ENCODE measurements at places on chromosomes 2 and 18.

- DNase-seq, result peak; percentile 39
These were observed 40.8 kb downstream of the RTN4 start for GRCh38 chr2:55009277-55010060.

DNA sequence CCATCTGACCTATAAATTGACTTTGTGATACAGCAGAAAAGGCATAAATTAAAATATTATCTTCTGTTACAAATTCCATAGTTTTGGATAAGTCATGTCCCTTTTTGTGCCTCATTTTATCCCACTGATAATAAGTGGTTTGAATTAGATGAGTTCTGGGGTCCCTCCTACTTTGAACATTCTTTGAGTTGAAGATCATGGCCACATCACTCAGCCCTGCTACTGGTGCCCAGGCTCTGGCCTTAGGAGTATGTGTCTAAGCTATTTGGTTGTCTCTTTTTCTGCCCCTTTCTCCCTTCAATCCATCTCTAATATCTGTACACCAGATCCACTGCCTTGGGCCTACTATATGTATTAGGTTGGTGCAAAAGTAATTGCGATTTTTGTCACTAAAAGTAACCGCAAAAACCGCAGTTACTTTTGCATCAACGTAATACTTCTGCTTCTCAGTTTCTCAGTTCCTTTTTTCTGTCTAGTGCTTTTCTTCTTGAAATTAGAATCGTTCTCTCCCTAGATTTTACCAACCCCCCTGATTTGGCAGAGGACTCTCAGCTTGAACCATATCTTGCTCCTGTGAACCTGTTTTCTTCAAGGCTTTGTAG is 362.5 kb upstream of the TNP1 start:
- DNase-seq, result no peak

DNA sequence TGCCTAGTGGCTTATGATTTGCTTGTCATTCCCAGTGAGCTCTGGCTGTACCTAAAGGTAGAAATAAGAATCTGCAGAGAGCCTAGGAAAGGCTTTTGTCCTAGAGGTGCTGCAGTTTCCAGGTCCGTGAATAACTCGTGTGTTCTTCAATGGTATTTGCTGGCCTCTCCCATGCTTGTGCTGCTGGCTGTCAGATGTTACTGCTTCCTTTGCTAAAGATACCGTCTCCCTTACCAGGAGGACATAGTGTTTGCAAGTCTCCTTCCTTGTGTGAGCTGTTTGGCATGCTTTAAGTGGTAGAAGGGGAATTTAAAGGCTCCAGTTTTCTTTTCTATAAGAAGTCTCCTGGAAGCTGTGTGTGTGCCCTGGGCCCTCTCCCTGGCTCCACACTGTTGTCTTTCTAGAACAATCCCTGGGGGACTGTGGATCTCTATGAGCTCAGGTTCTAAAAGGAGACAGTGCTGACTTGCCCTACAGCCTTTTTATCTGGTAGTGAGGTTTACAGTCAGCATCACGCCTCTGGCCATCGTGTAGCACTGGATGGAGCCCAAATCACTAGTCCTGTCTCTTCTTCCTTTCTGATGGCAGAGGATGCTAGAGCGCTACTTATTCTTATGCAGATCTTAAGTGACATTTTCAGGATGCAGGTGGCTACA is 65.8 kb downstream of the RNF144A start:
- DNase-seq, result no peak

GRCh38 chr2:32212295-32212694 is 46.6 kb downstream of the SLC30A6 start:
- DNase-seq, result no peak

DNA sequence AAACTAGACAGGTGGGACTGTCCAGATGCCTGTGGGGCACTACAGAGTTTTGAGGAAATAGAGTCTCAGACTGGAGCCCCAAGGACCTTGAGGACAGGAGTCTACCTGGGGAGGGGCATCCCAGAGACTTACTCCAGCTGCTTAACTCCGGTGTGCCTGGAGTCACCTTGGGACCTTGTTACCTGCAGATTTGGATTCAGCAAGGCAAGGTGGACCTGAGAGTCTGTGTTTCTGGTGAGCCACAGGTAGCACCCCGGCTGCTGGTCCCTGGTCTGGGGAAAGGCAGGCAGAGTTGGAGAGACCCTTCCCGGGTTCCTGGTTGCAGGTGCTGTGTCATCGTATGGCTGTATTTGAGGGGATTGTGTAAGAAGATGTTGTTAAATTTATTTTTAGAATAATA is 102.4 kb downstream of the AGAP1 start:
- DNase-seq, result no peak

- DNase-seq, result no peak
These were observed 719.5 kb downstream of the DPP10 start for GRCh38 chr2:115161771-115162493.

- DNase-seq, result peak; percentile 65
These were observed 38.0 kb downstream of the TMX3 start for GRCh38 chr18:68676913-68677312.

DNA sequence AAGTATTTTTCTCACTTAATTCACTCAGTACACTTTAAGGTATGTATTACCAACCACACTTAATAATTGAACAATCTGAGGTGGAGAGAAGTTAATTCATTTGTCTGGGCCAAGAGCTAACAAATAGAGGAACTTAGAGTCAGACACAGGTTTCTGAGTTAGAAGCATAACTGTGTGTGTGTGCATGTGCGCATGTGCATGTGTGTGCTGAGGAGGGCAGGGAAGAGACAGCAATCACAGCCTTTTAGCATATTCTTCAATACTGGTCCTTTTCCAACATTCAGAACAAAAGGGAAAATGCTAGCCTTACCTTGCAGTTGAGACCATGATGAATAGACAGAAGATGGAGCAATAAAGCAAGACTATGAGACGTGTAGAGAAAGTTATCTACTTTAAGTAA is 136.2 kb upstream of the ATP5MC3 start:
- no peak for DNase-seq

DNA sequence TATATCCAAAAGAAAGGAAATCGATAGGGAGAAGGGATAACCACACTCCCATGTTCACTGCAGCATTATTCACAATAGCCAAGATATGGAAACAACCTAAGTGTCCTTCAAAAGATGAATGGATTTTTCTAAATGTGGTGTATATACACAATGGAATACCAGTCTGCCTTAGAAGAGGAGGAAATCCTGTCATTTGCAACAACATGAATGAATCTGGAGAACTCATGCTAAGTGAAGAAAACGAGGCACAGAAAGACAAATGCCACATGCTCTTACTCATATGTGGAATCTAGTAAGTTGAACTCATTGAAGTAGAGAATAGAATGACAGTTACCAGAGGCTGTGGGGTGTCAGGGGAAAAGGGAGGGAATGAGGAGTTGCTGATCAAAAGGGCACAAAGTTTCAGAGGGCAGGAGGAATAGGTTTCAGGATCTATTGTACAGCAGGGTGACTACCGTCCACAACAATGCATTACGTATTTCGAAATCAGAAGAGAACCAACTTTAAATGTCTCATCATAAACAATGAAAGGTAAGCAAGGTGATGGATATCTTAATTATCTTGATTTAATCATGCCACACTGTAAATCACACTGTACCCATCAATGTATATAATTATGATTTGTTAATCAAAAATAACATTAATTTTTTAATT is 46.1 kb downstream of the SIGLEC15 start:
- no peak for DNase-seq

DNA sequence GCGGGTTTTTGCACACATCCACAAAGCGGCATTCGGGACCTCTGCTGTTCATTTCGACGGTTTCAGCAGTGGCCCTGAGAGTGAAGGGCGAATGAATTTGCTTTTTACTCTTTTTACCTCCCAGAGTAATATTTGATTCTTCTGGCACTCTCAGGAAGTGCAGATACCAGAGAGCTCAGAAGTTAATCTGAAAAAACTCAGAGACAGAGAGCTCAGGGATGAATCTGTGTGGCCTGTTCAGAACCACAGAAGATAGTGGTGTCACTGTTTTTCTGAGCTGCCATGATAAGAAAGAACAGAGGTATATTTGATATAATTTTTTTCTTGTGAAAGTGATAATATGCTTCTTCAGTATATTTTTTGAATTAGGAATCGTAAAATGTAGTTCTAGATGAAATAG is 129.3 kb downstream of the MBP start:
- no peak for DNase-seq

DNA sequence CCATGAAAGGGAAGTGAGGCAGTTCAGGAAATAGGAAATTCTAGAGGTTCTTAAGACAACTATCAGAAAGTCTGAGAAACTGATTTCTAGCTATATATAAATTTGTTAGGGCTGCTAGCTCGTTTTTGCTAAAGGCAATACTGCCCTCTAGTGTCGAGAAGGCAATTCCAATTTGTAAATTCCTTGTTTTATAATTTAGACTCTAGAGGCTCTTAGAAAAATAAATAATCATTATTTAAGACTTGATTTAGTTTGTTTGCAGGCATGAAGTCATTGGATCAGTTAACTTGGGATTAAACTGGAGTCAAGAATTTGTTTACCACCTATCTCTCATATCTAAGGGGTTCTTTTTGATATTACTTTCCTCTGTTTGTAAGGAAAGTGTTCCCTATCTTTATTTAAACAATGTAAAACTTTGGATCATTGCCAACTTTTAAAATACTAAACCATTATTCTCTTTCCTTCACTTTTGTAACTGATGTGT is 66.2 kb downstream of the ACVR2A start:
- DNase-seq, result peak; percentile 83

- DNase-seq, result no peak
These were observed 84.8 kb downstream of the AQP4 start for GRCh38 chr18:26780520-26781325.

DNA sequence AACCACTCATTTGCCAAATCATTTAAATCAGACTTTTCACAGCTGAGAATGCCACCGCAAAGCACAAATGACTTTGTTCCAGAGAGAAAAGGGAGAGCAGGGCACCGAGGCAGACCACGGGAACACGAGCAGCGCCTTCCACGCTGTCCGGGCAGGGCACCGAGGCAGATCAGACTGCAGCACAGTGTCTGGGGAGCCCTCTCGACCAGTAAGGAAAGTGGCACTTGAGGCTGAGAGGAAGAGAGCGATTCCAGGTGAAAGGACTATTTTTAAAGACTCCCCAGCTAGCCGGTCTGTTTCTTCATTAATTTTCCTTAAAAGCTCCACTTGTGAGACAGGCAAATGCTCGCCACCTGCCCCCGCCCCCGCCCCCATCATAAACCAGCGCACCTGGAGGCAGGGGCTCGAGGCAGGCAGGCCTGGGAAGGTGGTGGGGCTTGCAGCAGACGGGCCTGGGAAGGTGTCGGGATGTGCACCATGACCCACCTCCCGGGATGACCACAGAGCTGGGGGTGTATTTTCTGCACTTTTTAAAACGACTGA is 80.9 kb upstream of the CTDP1 start:
- DNase-seq, result no peak

All from A673 (cell line).